ENCODE measurements at places on chromosomes 7 and 10. TPM values are rescaled to one million over a fixed set of nuclear protein-coding genes. Genes with fewer than 3 reads are reported as not detected.

INMT gene
- 14.3 TPM for total RNA-seq

SEC31B gene
- 3.9 TPM for total RNA-seq

NMT2 gene
- 27.3 TPM for total RNA-seq

GRM3 gene
- not detected for total RNA-seq

ZDHHC6 gene
- total RNA-seq = 19.4 TPM

MBL2 gene
- not detected for total RNA-seq

PRPS1L1 gene
- total RNA-seq = not detected

MUC3A gene
- under 0.01 TPM for total RNA-seq

SPACDR gene
- 0.17 TPM for total RNA-seq

SPDYE6 gene
- not detected for total RNA-seq

FGL2 gene
- 170 TPM for total RNA-seq

BHLHA15 gene
- 0.16 TPM for total RNA-seq

RADIL gene
- total RNA-seq = 0.26 TPM

KIF11 gene
- 5.7 TPM for total RNA-seq

CALCR gene
- not detected for total RNA-seq

FGFR2 gene
- total RNA-seq = under 0.01 TPM

SKIDA1 gene
- total RNA-seq = 0.47 TPM

CLRN3 gene
- not detected for total RNA-seq

TSC22D4 gene
- 14.5 TPM for total RNA-seq

ADAM12 gene
- total RNA-seq = 9.1 TPM

TACC2 gene
- 2.5 TPM for total RNA-seq

ZNF37A gene
- 16.1 TPM for total RNA-seq

THNSL1 gene
- 3.3 TPM for total RNA-seq

SKAP2 gene
- 9.8 TPM for total RNA-seq

RAB11FIP2 gene
- total RNA-seq = 6.9 TPM

COL28A1 gene
- total RNA-seq = 0.16 TPM

PAPOLB gene
- under 0.01 TPM for total RNA-seq

MEPCE gene
- total RNA-seq = 29.6 TPM

PNLIPRP1 gene
- total RNA-seq = not detected

VAX1 gene
- total RNA-seq = not detected

HECW1 gene
- total RNA-seq = 0.79 TPM

NUTM2E gene
- not detected for total RNA-seq

CABCOCO1 gene
- 0.79 TPM for total RNA-seq

EFCAB10 gene
- not detected for total RNA-seq

ACSM6 gene
- total RNA-seq = not detected

SORBS1 gene
- 0.16 TPM for total RNA-seq

CALHM3 gene
- not detected for total RNA-seq

C10orf143 gene
- total RNA-seq = 1.0 TPM

MRM2 gene
- total RNA-seq = 9.2 TPM

SPDYE8 gene
- total RNA-seq = not detected

NPC1L1 gene
- total RNA-seq = 0.09 TPM

FAM241B gene
- total RNA-seq = 0.09 TPM

MYO3A gene
- not detected for total RNA-seq

CTAGE4 gene
- 0.32 TPM for total RNA-seq

PTTG1IP2 gene
- not detected for total RNA-seq

SPDYE5 gene
- not detected for total RNA-seq

MYO1G gene
- under 0.01 TPM for total RNA-seq

PFKFB3 gene
- total RNA-seq = 19.4 TPM

SLC16A9 gene
- 0.26 TPM for total RNA-seq

FAM25G gene
- total RNA-seq = not detected

USP6NL gene
- 3.6 TPM for total RNA-seq

OR9A2 gene
- total RNA-seq = not detected

SYT15B gene
- not detected for total RNA-seq

Data from bronchial smooth muscle cell (primary cell).